ENCODE measurements at places on chromosomes 3 and 15.

DNA sequence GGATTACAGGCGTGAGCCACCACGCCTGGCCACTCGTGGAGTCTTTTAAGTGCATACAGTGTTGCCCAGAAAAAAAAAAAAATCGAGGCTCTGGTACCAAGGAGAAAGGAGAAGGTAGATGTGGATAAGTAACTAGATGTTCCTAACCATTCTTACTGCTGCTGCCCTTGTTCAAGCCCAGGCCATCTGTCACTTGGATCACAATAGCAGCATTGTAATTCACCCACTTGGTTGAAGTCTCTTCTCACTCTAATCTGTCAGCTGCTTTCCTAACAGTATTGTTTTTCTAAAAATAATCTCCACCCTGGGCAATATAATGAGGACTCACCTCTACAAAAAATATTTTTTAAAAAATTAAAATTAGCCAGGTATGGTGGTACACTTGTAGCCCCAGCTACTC lies 58.0 kb upstream of the CRTC3 start:
- DNase-seq: no peak

DNA sequence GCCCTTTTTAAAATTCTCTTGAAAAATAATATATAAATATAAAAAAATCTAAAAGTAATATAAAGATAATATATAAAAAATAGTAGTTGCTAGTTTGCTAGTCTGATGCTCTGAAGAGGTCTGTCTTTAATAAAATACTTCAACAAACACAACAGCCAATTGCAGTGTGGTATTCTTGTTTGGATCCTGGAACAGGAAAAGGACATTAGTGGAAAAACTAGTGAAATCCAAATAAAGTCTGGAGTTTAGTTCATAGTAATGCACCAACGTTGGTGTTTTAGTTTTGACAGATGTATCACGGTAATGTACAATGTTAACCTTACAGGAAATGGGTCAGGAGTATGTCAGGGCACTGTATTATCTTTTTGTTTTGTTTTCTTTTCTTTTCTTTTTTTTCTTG lies 26.0 kb upstream of the CEMIP start:
- DNase-seq: no peak

GRCh38 chr3:43005253-43005652 lies 26.1 kb downstream of the GASK1A start:
- DNase-seq: no peak

- DNase-seq: no peak
Measured at GRCh38 chr3:186596568-186597287, 16.1 kb upstream of the AHSG start.

Measured in AG04449 (cell line).